Activated T-helper 17 cell treated with anti-CD3 and anti-CD28 coated beads, Interleukin-2, amount 50 U/mL, for 72 hours (primary cell): ENCODE measurements at places on chromosomes 13 and 19. TPM values are rescaled to one million over a fixed set of nuclear protein-coding genes. Genes with fewer than 3 reads are reported as not detected.

DNA sequence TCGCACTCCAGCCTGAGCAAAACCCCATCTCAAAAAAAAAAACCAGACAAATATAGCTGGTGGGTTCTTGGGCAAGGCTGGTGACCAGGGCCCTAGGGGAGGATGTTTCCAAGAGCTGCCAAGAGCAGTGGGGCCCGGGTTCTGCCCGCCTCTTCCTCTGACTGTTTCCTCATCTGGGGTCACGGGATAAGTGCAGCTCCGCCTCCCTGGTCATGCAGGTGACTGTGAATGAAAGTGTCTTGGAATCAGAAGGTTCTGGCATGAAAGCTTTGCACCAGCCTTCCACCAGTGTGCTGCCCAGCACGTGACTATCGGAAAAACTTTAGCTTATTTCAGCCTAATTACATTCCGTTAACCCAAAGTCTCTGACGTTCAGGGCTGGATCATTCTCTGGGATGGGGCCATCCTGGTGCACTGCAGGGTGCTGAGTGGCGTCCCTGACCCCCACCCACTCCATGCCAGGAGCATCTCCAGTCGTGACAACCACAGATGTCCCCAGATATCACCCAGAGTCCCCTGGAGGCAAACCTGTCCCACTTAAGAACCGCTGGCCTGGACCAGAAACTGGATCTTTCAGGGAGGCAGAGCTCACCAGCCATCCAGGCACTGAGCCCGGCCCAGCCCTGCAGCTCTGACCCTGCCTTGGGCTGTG, 85.6 kb downstream of the GNG7 start:
- no peak for ATAC-seq

DNA sequence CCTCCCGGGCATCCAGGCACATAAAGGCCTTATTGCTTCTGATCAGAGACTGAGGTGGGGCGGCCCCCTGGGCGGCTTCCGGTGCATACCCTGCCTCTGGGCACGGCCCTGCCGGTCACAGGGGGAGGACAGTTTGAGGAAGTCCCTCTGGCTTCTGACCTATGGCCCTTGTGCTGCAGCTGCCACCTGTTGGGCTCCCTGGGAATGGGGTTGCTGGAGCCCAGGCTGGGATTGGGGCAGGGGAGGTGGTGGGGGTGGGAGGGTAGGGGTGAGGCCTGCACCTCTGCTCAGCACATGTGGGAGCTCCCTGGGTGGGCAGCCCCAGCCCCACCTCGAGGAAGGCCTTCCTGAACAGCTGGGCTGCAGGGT, 10.7 kb downstream of the ANO8 start:
- ATAC-seq = peak; percentile 19

DNA sequence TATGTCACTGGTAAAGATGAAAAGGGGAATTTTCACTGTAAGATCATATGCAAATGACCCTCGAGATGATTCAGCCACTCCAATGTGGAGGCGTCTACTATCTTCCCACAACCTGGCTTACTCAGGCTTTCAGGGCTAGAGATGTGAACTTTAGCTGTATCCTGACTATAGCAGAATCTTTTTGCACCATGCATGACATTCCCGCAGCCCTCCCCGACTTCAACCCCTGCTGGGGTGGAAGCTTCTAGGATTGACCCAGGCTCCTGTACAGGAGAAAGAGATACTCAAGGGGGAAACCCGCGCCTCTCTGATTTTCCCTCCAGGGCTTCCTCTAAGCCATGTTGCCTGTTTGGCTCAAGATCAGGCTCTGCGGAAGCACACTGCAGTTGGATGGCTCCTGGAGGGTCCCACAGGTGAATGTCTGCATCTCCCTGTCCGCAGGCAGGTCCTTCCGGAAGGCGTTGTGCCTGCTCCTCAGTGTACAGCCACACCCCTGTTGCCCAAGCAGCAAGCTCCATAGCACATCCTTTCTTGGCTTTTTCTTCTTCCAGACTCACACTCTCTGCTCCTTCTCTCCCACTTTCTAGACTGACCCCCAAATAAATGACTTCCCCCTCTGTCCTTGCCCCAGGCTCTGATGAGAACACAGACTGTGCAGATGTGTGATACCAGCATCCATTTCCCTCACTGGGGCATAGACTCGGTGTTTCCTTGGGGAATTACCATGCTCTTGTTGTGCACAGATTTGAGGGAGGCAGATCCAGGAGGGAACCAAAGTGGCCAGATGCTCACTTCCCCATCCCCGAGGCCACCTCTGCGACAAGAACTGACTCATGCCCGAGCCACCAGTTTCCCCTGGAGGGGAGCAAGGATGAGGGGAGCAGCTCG, 29.1 kb upstream of the POP4 start:
- ATAC-seq = peak; percentile 95

DNA sequence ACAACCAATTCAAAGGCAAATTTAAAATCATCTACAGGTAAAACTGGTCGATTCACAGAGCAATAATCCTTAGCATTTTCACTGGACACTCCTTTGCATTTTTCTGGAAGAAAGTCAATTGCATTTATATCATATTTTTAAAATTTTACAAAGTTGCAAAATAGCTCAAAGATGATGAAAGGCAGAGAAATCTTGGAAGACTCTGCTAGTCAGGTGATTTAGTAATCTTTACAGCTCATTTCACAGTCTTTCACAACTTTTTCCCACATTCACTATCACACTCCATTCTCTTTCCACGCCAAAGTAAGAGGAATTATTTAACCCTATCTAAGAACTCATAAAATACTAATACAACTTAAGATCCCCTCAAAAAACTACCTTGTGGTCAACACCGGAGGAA, 1063.8 kb downstream of the EFNB2 start:
- no peak for ATAC-seq

DNA sequence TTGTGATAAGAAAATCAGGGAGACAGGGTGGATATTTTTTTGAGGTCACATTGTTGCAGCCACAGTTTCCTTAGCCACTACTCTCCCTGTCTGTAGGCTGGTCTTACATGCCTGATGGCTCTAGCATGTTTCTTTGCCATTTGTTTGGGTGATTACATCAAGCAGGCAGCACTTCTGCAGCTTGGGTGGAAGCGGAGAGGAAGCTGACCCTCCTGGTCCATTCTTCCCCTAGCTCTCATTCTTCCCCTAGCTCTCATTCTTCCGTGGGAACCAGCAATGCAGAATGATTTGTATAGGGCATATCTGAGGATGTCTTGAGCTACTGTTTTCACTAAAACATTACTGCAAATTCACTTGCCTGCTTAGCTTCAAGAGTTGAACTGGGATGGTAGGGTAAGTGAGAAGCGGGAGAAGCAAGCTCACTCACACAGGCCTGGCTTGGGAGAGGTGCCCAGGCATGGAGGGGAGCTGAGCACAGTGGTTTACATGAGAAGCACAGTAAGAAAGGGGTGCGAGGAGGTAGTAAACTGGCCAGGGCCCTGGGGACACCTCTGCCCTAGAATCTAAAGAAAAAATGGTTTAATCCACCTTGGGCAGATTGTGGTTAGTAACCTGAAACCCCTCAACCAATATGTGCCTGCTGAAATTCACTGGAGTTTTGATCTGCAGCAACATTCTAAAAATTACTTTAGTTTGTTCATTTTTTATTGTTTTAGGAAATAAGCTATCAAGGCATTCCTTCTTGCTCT, 538.9 kb downstream of the RFC3 start:
- ATAC-seq = no peak

GRCh38 chr13:90896002-90896401, 451.5 kb upstream of the MIR17HG start:
- no peak for ATAC-seq

GRCh38 chr13:46666727-46667456, 113.9 kb downstream of the LRCH1 start:
- no peak for ATAC-seq

Gene IGFLR1
- total RNA-seq = 153 TPM

Gene PEAK3
- 0.32 TPM for total RNA-seq

Gene KLK8
- not detected for total RNA-seq
